ENCODE measurements at places on chromosomes 6 and 20.
A peak's percentile ranks its signal among the peaks of the same experiment; 100 is the strongest.

DNA sequence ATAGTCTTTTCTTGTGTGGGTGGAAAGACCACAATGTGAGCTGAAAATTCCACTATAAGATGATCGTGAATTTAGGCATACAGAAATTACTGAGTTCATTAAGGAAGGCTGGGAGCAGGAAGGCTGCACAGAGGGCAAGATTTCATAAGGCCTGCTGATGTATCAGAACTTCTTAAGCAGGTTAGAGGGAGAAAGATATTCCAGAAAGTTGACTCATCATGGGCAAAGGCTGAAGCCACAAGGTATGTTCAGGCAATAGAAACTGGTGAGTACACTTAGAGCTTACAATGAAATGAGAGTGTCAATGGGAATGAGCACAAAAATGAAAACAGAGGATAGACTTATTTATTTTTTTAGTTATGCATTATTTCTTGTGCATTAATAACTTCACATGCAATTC is 618.6 kb downstream of the CBLN4 start:
- no peak for DNase-seq

GRCh38 chr6:11616200-11616611 is 78.7 kb downstream of the TMEM170B start:
- no peak for DNase-seq

DNA sequence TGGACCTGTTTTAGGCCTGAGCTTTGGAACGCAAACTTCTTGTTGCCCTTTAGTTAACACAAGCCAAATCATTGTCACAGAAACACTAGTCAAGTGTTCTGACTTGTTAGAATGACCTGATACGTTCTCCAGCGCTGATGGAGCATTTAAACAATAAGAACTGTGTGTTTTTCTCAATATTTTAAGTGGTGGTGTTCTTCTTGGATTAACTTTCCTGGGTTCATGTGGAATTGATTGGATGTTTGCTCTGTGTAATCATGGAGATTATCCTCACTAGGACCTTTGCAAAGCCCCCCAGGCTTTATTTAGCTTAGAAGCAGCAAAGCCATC is 1.6 kb downstream of the LRRC1 start:
- no peak for DNase-seq

DNA sequence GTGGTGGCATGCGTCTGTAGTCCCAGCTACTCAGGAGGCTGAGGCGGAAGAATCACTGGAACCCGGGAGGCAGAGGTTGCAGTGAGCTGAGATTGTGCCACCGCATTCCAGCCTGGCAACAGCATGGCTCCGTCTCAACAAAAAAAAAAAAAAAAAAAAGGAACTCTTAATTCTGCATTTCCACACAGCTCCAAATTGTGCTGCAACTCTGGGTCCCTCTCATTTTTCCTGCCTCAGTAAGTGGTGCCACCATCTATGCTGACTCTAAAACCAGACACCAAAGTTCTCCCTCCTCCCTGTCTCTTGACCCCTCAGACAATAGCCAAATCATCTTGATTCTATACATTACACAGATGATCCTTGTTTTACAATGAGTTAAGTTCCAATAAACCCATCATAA is 133.9 kb downstream of the BTBD9 start:
- no peak for DNase-seq

- no peak for DNase-seq
Observed at GRCh38 chr20:57505979-57506378, 19.0 kb downstream of the CTCFL start.

DNA sequence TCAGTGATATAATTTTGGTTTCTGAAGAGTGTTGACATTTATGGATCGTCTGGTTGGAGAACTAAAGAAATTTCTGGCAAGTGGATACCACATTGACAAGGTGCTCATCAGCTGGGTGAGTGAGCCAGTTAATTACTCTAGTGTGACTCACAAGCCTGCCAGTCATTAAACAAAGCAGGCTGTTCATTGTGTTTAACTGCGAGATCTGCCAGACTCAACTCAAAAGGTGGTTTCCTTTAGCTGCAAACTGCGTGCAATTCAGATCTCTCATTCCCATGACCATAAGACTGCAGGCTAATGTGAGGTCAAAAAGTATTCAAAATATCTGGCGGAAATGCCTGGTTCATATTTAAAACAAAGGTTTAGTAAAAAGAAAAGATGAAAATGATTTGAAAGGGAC is 32.5 kb upstream of the IYD start:
- DNase-seq, result no peak

GRCh38 chr6:43296780-43297497 is 1.1 kb upstream of the SLC22A7 start:
- no peak for DNase-seq

DNA sequence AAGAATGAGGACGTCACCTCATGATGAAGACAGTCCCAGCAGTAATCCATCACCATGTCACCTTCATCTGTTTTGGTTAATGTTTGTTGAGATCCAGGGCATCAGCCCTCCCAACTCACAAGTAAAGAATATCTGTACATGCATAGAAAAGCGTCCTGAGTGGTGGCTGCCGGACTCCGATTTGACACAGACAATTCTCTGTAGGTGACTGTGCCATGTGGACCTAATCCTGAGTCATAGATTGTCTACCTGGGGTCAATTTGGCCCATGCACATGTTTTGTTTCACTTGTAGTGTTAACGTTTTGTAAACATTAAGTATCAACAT is 168.4 kb upstream of the UST start:
- no peak for DNase-seq

DNA sequence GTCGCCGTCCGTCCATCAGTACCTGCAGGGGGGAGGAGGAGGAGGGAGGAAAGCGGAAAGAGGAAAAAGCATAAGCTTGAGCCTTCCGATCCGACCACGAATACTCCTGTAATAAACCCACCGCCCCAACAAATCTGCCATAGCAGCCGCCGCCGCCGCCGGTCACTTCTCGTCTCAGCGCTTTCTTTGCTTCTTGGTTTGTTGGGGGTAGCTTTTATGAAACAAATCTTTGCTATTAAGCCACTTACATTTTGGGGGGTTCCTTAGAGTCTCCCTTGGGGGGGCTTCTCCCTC is 277 bp downstream of the ADGRB3 start:
- DNase-seq, result no peak

GRCh38 chr20:56343861-56344381 is 14.9 kb upstream of the FAM210B start:
- DNase-seq, result peak; percentile 11

DNA sequence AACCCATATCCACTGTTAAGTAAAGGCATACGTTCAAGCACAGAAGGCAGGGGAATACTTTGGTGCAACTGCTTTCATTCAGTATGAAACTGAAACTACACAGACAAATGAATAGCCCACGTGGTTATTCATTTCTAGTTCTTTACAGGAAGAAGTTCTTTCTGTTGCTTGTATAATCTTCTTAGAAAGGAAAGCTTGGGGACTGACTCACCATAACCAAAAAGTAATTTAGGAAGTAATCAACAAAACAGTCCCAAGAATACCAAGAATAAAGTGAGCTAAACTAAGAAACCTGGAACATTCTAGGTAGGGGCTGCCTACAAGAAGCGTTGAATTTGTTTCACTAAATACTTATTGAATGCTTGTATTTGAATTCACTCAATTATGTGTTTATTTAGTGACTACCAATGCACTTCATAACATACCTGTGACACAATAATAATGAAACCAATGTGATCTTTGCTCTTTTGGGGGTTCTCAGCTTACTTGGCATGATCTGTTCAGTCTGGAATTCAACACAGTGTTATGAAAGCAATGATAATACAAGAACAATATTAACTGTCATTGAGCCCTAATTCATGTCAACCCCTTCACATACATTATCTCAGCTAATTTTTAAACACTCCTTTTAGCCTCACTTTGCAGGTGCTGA is 25.1 kb upstream of the KIAA0408 start:
- DNase-seq, result no peak

GRCh38 chr6:34581561-34581920 is 25.4 kb upstream of the SPDEF start:
- DNase-seq, result no peak

DNA sequence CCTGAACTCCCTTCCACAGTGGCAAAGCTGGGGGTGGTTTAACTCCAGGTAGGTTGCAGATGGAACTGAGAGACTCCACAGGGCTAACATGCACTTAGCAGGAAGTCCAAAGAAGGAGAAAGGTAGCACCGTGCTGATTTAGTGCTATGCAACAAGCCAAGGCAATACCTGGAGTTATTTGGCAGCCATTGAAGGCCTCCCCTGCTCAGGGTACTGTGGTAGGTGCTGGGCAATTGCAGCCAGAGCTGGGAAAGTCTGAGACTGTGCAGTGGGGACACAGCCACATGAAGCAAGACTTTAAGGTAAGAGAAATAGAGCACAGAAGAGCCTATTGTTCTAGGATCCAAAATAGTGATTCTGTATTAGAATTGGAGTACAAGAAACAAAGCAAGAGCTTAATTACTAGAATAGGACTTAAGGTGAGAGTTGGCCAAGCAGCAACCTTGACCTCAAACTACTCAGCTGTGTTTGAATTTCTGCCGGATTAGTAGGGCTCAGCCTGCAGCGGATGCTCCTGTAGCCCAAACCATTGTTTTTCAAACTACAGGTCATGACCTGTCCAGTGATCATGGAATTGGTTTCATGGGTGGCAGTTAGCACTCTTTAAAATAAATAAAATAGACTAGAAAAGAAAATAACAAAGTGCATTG is 80.8 kb upstream of the STMND1 start:
- no peak for DNase-seq

- DNase-seq, result peak; percentile 1
Observed at GRCh38 chr6:42727087-42727611, 4.8 kb upstream of the PRPH2 start.

DNA sequence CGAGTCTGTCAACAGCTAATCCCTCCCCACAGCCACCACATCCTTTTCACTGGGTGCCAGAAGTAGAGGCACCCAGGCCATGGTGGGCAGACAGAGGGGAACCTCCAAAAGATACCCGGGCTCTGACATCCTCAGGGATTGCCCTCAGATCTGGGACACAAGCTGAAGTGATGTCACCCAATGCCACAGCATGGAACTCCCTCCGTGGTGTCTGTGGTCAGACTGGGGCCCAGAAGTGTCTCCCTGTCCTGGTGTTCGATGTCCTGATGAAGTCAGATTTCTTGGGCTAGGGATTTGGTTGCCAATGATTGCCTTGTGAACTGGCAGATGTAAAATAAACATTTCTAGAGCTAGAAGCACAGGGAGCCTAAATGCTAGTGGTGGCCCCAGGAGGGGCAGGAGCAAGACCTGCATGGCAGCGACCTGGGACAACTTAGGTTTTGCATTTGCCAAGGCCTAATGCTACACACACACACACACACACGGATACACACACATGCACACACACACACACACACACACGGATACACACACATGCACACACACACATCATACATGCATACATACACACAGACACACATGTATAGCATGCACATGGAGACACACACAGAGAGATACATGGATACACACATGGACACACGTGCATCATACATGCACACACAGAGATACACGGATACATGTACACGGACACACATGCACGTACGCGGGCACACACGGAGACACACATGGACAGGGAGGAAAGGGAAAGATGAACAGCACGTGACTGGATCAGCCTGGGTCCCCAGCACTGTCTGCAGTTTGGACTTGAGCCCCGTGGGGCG is 221.0 kb downstream of the NFATC2 start:
- DNase-seq, result no peak

- DNase-seq, result no peak
Observed at GRCh38 chr6:95518630-95519227, 58.6 kb upstream of the MANEA start.

DNA sequence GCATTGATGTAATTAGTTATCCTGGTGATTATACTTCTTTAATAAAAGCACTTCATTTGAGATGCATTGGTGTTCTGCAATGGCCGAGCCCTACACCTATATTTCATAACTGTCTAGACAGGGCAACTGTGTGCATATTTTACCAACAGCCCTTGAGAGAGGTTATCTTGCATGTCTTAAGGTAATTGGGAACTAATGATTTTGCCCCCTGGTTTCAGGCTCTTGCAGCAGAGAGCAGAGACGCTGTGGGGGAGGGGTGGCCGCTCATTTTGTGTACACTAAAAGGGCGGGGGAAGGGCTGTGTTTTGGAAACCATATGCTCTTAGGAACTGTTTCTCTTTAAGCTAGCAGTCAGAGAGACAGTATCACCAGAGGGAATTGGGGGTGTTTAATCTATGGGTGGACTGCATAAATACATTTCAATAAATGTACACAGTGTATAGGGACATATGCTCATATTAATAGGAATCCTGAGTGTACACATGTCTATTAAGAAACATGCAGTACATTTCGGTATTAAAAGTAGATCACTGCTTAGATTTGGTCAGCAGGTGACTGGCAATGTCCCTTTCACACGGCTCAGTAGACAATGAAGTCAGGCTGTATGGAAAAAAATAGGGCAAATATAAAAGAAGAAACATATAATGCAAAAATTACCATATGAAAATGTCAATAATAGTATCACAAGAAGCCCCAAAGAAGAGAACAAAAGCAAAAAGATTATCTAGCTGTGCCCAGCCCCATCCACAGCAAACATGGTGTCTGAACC is 402.9 kb upstream of the CITED2 start:
- DNase-seq, result no peak

DNA sequence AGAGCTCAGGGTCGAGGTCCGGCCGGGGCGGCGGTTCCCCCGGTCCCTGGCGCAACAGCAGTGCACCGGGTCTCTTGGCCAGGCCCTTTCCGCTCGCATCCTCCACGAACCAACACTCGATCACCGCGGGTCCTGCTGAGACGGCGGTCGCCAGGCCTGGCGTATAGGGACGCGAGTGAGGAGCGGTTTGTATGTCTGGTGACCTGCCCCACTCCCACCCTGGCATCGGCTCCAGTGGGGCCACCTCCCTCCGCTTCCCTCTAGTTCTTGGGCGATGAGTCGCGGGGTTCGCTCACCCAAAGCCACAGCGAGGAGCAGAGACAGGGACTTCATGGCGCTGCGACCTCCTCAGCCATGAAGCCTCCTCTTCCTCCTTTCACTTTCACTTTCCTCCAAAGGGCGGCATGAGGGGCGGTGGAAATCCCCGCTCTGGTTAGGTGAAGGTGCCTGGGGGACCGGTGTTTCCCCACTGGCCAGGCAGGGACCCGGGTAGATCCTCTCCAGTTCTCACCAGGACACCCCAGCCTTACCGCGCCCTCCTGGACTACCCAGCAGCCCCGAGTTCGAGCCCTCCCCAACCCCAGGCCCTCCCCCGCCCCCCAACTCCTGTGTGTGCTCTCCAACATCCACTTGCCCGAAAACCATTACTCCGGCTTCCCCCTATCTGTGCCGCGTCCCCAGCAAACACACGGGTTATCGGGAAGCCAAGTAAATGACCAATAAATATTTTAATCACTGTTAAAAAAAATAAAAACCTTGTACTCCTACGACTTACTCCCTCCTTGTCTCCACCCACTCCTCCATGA is at the start of gene TAPBP:
Gene TAPBP (minus strand): TSS at position 370 of the 806 bp plus-strand sequence. CDS start 37 bp downstream, at position 333.
- peak; percentile 81 for DNase-seq

- no peak for DNase-seq
Observed at GRCh38 chr20:62011938-62012534, 53.6 kb downstream of the TAF4 start.

GRCh38 chr20:52129611-52130010 is 62.0 kb downstream of the ZFP64 start:
- no peak for DNase-seq
